ENCODE measurements at places on chromosomes 11 and 22.

- no peak for DNase-seq
These were observed 25.0 kb downstream of the SWAP70 start for GRCh38 chr11:9688716-9689511.

DNA sequence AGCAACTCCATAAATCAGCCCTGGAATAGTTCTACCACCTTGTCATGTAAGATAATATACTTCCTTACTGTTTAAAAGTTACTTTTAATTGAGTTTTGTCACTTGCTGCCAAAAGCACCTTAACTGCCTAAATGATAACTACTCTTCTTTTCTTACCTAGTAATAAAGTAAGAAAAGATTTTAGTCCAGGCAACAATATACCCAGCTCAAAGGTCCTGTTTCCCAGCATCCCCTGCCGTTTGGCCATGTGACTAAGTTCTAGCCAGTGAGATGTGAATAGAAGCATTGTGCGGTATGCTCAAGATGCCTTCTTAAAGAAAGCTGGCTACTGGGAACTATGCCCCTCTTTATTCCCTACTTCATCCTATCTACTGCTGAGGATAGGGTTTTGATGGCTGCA, 39.4 kb upstream of the CCDC34 start:
- no peak for DNase-seq

- DNase-seq: no peak
These were observed 39.8 kb downstream of the IL18BP start for GRCh38 chr11:72038491-72038890.

DNA sequence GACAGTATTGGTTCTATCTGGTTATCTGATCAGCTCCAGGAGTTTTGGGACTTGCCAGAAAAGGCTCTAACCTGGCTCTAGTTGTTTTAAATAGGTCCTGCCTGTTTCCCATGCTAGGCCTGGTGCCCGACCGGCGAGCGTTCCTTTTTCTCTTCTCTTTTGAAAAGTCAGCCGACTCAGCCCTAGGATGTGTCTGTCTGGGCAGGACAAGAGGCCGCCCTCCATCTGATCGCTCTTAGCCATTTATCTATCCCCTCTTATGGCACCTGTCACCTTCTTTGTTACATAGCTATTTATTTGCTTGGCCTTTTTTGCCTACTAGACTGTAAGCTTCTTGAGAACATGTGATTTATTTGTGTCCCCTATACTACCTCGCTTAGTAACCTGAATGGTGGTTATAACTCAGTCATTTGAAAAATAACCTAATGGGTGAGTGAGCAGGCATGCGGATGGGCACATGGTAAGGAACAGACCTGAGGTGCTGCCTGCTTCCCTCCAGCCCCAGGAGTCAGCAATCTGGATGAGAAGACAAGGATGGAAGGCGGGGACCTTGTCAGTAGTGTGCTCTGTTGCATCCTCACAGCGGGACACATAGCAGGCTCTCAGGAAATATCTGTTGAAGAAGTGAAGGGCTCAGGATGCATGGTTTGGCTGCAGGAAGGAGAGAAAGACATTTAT, 108.4 kb downstream of the ZBTB16 start:
- no peak for DNase-seq

DNA sequence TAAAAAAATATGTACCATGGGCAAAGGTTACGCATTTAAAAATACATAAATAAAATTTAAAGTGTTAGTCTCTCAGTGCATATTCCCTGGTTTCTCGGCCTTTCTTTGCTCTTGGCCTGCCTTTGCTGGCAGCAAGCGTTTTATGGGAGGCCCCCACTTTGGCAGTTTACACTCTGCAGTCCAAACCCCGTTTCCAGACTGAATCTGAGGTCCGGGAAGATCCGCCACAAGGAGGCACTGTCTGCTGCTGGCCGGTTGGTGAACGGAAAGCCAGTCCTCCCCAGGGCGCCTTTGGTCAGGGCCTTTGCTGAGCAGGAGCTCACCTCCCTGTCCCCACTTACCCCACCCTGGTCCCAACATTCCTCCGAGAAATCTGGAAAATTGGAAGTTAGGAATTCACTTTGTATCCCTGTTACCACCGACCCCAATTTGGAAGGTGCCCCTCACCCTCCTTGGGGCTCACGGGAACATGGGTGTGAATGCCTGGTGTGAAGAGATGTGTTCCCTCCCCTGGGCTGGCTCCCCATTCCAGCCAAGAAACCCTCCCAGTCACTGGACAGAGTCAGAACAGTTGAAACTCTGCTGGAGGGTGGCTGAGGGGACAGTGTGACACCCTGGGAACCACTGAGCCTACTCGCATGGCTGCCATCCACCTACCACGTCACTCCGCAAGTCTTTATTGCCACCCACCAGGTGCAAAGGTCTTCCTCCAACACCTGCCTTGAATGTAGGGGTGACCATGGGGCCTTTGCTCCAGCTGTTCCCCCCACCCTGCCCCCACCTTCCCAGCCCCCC, 9.4 kb upstream of the SF1 start:
- peak; percentile 61 for DNase-seq

- no peak for DNase-seq
These were observed 60.2 kb downstream of the DHCR7 start for GRCh38 chr11:71387784-71388636.

- peak; percentile 24 for DNase-seq
These were observed 72.0 kb downstream of the ZBTB16 start for GRCh38 chr11:114131461-114131864.

DNA sequence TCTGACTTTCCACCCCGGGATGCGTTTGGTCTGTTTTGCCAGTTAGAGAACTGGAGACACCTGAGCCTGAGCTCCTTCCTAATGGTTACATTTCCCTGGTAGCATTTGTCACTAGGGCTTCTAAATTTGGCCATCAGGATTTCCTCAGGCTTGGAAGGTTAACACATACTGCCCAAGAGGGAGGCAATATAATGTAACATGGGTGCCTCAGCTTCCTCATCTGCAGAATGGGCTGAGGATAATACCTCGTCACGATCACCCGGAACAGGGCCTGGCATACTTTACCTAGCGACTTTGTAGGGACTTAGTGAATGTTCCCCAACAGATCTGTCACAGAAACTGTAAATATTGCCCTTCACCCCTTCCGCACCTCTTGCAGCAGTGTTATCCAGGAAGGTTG, 11.3 kb downstream of the IL17RA start:
- DNase-seq: no peak

GRCh38 chr11:124878759-124879492, 13.7 kb downstream of the ROBO3 start:
- no peak for DNase-seq

DNA sequence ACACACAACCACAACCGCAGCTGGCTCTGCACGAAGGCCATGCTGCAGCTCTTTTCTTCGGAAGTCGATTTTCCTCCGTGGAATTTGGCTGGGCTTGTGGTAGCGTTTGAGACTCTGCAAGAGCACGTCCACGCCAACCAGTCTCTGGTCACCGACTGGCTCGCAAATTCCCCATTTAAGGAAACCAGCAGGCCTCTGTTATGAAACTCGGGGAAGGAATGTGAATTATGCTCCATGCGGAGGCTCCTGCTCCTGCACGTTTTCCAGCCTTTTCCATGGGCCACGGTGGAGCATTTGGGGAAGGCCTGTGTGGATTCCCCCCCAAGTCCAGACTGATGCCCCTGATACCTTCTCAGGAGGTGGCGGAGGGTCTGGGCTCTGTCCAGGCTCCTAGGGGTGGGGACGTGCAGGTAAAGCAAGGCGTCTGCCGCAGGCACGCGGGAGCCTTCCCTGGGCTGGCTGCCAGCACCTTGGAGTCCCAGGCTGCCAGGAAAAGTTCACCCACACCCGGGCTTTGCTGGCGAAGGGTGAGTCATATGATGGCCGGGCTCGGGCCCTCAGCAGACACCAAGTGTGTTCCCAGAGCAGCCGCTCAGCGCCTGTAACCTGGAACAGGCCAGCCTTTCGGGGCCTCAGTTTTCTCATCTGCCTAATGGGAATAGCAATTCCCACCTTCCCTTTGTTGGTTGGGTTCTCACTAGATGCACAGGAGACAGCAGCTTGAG, 41.9 kb downstream of the LRP5 start:
- no peak for DNase-seq

DNA sequence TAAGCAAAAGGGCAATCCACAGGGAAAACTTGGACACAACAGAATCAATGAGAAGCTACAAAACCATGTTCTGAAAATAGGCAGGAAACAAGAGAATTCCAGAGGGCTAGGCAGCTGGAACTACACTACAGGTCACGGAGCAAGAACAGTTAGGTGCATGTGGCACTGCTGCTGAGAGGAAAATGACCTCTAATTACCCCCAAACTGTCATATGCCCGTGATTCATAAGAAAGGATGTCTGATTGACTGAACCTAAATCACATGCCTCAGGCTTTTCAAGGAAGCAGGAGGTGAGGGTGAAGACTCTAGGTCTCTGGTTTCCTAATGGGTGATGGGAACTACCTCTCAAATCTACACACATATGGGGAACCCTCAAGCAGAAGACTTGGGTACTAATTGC, 17.9 kb upstream of the RRAS2 start:
- DNase-seq: no peak

GRCh38 chr11:117181586-117182550, 3.3 kb downstream of the SIDT2 start:
- DNase-seq: no peak

GRCh38 chr22:25472382-25472781, 92.1 kb upstream of the GRK3 start:
- no peak for DNase-seq

DNA sequence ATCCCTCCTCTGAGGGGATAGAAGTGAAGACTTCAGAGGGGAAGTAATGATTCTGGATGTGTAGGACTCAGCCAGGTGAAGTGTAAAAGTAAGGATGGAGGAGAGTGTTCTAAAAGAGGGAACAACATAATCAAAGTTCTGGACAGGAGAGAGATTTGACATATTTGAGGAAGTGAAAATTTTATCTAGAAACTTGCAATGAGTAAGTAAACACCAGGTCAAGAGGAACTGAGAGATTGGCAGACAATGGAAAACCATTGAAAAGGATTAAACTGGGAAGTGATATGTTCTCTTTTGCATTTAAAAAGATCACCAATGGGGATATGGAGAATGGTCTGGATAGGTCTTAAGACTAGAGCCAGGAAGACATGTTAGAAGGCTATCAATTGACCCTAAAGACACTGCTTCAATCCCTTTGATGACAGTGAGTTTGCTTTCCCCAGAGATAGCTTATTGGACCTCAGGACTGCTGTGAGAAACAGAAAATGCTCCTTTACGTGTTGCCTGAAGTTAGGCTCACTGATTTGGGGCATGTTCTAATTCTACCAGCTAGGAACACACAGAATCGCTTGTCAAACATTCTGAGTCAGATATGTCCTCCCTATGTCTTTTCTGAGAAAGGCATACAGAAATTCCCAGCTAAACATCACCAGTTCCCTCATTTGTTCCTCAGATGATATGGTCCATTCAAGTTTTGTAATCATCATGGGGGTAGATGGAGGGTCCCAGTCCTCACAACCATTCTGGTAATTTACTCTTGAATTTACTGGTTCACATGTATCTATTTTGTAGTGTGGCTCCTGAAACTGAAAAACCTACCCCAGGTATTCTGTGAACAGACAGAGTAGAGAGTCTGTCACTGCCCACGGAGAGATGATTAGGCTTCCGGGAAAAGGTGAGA, 144.9 kb downstream of the MAML2 start:
- DNase-seq: no peak

- no peak for DNase-seq
These were observed 31.3 kb downstream of the CTNND1 start for GRCh38 chr11:57792870-57793269.

DNA sequence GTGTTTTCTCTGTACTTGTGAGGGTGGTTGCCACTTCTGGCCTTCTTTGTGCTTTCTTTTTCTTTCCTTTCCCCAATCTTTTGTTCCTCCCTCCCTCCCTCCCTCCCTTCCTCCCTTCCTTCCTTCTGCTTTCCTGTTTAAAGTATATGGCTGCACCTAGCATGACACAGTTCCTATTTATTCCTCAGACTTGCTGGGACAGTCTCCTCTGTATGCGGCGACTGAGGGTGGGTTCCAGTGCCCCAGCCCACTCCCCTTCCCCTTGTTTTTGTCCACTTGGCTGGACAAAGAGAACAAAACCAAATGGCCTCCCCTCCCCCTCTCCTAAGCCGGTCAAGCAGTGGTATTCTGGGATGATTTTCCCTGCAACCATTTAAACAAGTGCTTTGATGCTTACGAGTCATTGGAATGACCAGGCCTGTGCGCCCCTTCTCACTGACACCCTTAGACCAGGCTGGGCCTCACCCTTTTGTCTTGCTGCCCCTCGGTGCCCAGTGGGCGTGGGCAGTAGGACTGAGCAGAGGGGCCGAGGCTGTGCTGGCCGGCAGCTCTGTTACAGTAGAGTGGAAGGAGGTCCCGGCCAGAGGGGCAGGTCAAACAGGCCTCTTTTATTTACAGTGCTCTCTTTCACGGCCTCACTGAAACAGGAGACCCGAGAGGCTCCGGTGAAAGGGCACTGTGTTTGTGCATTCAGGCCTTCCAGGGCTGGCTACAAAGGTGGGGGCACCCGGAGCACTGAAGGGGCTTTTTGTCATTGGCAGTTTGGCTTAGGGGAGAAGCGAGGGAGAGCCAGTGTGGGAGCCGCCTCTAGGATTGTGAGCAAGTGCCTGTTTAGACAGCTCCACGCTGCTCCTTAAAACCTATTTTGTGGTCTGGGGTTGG, 32.2 kb downstream of the ZBTB16 start:
- no peak for DNase-seq

DNA sequence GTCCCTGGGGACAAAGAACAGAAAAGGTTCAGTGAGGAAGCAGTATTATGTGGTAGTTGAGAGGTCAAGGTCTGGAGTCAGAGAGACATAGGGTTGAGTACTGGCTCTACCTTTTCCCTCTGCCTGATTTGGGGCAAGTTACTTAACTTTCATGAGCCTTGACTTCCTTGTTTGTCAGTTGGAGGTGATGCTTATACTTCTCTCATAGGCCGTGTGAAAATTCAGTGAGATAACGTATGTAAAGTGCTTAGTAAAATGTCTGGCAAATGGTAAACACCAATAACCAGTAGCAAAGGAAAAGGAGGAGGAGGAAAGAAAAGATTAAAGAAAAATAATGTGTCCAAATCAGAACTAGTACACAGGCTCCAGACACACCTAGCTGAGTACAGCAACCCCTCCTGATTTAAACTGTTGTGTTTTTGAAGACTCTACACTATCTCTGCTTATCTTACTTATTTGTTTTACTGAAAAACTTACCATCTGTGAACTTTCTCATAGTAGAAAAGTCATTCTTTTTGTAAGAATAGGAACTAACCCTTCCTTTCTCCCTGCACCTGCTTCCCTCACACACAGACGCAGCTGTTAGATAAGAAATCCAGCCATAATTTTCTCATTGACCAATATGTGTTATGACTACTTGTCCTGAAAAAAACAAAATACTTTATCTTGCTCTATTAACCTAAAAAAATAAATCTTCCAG, 126.9 kb downstream of the CD44 start:
- DNase-seq: no peak

DNA sequence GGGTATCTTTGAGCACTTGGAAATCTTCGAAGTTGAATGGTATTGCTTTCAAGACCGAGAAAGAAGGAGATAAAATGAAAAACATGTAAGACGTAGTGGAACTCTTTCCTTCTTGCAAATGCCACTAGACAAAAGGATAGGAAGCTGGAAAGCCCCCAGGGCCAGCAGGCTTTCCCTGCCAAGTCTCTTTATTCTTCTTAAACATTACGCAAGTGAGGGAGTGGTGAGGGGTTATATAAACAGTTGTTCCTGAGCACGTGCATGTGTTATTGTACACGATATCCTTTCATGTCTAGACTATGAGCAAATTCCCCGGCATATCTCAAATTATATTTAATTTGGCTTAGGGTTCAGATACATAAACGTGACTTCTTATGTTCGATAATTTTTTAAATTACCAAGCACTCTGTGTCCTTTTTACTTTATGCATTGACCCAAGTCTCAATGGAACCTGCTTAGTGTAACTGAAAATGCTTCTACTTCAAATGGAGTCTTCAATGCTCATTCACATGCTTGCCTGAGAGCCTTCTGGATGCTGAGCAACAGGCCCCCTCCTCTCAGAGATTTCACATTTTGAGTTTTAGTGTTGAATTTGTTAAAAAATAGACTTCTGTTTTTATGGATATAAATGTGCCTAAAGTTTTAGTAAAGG, 59.0 kb downstream of the PPP2R1B start:
- no peak for DNase-seq

Data from CD4-positive, alpha-beta memory T cell (primary cell).